Fibroblast of skin of abdomen (primary cell): ENCODE measurements at places on chromosomes 7 and 10.
A peak's percentile ranks its signal among the peaks of the same experiment; 100 is the strongest.

DNA sequence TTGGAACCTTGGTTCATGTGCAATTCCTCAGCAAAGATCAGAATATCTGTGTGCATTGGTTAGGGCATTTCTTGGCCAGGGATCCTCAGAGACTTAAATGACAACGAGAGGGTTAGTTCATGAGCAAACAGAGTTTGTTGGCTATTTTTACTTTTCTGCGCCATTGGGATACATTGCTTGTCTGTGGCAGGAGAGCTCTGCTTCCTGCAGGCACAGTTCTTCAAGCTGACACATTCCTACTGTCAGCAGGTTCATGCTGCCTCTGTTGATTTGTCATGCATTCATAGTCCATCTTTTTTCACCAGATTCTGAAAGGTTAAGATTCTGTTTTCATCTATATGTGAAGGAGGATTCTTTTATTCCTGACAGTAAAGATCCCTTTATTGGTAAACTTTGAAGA is 139.4 kb downstream of the TMEM178B start:
- no peak for DNase-seq

DNA sequence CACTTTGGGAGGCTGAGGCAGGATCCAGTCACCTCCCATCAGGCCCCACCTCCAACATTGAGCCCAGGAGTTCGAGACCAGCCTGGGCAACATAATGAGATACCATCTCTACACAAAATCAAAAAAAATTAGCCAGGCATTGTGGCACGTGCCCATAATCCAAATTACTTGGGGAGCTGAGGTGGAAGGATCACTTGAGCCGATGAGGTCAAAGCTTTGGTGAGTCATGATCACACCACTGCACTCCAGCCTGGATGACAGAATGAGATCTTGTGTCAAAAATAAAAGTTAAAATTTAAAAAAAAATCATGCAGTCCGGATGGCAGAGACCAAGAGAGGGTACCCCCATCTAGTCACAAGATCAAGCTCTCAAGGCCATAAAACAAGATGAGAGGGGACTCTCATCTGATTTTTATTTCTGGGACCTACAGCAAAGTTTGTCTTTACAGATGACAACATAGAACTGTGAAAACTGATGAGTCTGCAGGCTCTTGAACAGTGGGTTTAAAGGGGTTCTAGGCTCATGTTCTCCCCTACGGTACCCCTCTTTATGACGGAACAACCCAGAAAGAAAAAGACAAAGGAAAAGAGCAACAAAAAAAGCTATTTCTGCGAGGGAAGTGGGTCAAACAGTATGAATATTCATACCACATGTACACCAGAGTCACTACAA is 28.9 kb upstream of the CREB3L2 start:
- no peak for DNase-seq

DNA sequence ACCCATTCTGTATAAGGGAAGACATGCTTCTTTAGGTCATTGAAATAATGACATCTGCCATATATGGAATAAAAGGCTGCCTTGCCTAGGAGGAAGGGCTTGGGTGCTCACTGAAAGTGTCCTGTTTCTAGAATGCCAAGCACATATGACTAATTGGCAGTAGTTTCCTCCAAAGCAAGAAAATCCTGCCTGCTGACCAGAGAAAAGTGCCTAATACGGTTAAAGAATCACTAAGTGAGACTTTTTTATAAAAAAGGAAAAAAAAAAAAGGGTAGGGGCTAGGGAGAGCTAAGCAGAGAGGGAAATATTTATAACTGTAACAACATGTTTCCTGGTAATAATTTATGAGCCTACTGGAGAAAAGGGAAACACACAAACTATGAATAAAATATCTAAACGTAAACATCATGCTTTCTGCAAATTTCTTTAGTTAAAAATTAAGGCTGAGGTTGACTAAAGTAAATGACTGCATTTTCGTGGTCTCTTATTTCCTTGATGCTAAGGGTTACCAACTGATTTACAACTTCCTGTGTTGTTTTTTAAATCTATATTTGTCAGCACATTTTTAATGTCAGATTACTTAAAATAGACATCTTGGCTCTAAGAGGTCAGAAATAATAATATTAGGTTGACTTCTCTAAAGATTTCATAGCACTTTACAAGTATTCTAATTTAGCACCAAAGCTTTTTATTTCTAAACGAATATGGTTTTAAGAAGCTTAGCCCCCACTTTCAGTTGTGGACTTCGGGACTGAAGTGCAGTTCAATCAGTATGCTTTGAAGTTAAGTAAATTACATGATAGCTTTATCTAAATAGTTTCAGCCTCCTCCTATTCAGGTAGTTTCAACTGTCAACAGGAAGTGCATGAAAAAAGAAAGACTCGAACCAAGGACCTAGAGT is 89.6 kb downstream of the CABCOCO1 start:
- DNase-seq = peak; percentile 52

DNA sequence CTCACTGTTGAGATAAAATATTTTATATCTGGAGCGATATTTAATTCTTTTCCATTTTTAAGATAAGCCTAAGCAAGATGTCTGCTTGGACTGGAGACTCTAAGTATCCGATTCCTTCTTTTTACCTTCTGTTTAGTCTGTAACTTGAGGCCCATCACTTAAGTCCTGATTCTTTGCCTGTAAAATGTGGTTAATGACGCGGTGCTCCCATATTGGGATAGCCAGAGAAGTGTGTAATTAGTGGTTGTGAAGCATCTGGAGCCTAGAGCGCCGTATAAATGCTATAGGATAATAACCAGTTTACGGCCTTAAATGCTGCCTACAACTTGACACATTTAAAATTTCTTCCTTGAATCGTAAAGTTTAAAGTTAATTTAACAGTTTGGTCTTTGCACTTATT is 132.9 kb downstream of the CHN2 start:
- DNase-seq = no peak

- DNase-seq = no peak
Measured at GRCh38 chr7:128889121-128889520, 21.4 kb downstream of the KCP start.

GRCh38 chr7:120160166-120160565 is 112.8 kb upstream of the KCND2 start:
- DNase-seq = no peak

GRCh38 chr7:4040109-4040928 is 641.8 kb upstream of the FOXK1 start:
- DNase-seq = no peak

- no peak for DNase-seq
Measured at GRCh38 chr7:29510028-29510427, 53.6 kb upstream of the PRR15 start.

GRCh38 chr10:72186258-72186981 is 29.4 kb upstream of the ANAPC16 start:
- DNase-seq = peak; percentile 53

DNA sequence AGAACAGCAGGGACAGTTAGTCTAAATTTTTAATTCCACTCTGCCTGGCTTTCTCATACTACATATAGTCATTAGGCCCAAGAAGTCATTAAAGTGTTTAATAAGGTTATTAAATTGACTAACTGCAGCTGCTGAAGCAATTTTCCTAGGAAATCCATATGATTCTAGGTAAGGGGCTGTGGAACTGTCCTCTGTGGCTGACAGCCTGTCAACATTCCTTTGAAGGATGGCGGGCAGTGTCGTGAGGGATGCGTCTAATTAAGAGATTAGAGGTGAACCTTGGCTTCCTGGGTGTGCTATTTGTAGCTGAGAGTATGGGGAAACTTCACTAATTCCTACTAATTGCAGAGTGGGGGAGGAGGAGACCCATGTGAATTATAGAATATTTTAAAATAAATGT is 64.6 kb downstream of the SNX10 start:
- no peak for DNase-seq

DNA sequence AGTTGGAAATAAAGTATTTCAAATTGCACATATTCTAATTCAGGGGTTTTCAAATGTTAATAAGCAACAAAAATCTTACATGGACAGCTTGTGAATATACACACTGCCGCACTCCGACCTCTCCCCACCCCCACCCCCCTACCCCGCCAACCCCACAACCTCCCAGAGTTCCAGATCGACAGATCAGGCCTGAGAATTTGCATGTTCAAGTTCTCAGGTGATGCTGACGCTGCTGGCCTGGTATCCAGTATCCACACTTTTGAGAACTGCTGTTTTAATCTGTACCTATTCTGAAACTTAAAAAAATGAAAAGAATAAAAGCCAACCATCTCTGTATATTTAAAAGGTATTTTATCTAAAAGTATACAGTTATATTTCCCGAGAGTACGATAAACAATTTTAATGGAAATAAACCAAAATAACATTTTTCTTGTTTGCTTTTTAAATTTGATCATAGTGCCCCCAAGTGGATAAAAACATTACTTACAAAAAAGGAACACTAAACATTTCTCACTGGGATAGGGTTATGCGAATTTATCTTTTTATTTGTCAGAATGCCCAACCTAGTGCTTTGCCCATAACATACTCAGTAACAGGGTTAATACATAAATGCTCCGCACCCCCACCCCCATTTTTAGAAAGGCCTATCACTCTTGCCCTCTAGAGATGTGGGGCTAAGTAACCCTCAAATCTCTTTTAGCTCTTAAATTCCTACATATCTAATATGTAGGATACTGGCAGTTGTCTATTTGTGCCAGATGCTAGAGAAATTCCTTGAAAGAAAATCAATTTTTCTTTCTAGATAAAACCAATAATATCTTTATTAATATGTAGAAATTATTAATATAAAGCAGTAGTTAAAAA is 166.3 kb downstream of the RNF133 start:
- peak; percentile 1 for DNase-seq

DNA sequence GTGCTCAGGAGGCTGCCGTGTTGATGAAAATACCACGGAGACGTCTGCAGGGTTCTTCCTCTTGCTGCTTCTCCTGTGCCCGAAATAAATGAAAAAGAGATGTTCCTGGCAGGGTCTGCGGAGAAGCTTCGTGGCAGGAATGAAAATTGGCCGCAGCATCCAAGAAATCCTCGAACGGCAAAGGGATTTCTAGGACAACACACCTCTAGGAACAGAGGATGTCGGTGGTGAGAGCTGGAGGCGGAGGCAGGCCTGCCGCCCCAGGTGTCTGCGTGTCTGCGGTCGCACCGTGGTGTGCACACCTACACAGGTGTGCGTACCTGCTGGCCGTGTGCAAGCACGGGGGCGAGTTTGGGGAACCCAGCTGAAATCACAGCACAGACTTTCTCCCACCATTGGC is 43.4 kb downstream of the TMEM130 start:
- DNase-seq = no peak

DNA sequence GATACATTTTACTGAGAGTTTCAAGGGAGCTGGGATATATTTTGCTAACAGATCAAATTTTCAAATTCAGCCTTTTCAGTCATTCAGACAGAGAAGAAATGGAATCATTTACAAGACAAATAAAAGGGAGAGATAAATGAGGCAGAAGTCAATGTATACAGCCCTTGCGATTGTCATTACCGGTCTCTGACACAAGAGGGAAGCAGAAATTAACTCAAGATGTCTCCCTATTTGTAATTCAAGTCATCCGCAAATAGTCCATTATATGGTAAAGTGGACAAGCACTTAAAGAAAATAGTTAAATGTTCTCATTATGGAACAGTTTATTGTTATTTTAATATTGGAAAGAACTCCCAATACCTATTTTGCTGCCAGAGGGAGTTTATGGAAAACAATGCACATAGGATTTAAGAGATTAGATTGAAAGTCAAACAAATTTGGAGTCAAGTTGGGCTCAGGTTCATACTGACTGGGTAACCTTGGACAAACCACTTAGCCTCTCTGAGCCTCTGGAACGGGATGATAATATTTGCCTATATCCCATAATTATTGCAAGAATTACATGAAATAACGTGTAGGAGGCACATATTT is 89.3 kb upstream of the PRKCQ start:
- DNase-seq = peak; percentile 45

GRCh38 chr10:32308027-32308603 is 38.8 kb downstream of the EPC1 start:
- no peak for DNase-seq

GRCh38 chr10:2772816-2773631 is 294.3 kb upstream of the PFKP start:
- no peak for DNase-seq

DNA sequence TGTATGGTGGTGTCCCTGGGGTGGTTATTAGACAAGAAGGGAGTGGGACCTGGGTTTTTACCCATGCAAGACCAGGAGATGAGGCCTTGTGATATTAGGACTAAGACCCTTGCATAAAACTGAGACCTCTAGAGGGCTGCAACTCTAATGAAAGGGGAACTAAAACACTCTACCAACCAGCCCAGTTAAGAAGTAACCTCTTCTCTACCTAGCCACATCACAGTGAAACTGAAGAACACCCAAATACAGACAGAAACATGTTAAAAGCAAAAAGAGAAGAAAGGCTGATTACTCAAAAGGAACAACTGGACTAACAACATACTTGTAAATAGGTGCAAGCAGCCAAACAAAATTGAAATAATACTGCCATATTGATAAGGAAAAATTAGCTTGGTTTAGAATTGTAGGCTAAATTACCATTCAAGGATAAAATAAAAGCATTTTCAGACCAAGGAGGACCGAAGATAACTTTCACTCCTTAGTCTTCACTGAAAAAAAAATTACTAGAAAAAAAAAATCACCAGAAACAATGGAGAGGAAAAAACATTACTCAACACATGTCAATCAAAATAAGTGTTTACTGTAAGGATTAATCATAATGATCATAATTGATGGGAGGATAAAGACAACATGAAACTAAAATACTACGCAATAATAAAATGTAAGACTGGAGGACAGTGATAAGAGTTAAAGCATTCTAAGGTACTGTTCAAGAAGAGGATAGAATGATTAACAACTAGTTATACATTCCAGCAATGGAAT is 27.6 kb downstream of the ERLIN1 start:
- no peak for DNase-seq

DNA sequence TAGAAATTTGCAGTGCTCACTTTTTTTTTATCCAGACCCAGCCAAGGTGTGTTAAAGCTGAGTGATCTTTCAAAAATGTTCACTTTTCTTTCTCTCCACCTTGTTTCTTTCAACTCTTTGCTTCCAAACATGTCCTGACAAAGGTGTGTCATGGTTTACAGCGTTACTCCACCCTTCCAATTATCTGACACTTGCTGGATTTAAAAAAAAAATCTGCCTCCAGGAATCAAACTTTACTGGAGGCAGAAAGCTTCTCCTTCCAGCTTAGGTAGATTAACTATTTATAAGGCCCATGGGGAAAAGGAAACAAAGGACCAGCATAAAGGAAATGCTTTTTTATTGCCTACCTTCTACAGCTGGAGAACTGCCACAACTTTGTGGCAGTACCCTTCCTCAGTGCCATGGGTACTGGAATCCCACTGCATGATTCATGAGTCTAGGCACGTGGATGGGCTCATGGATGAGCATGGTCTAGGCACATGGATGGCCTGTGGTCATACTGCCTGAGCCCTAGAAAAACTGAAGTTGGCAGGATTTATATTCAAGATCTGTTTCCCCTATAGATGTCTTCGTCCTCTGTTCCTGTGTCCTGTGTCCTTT is at the start of gene COL17A1:
COL17A1 (minus strand) TSS at position 80 of the 600 bp plus-strand sequence. CDS start 5,207 bp downstream, outside the sequence.
- DNase-seq = no peak
